ENCODE measurements at places on chromosomes 13 and 19.

DNA sequence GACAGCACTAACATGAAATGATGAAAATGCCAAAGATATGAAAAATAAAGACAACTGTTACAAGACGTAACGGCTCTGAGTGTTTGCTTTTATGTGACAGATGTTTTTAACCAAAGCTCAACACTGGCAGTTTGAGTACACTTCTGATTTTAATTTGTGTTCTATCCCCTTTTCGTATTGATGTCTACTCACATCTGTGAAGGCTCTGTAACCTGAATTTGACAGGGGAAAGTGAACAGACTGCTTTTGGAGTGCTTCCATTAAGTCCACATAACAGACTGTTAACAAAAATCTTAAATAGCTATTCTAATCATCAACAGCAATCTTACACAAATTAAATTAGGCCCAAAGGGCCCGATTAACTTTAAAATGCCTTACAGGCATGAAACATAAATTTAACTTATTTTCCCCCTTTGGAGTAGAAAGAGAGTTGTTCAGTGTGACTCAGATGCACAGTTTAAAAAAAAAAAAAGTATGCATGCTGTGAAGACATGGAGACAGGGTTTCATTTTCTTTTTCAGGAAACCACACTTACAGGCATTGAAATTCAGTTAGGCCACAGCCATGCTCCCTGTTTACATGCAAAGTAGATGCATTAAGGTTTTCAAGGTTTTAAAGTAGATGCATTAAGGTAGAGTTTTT lies 16.3 kb upstream of the RNASEH2B start:
- no peak for DNase-seq

GRCh38 chr19:51367255-51367564 lies 1.0 kb upstream of the ETFB start:
- no peak for DNase-seq

DNA sequence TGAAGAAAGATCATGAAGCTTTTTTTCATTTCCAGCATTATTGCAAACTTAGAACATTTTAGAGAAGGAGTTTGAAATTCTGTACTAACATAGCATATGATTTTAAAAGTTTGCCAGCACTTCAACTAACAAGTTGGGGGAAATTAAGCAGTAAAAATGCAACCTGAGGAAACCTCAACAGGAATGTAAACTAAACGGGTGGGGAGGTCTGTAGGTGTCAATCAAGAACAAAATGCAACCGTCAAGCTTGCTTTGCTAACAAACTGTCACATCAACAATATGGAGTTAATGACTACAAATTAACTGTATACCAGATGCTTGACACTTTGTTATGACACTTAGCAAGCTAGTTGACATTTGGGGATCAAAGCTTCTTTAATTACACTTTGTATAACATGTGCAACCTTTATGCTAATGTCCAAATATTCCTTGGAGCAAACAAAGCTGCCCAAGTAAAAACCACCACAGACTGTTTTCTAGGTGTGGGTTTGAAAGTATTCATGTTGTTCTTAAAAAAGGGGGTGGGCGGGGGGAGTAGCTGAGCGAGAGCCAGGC lies 52.1 kb downstream of the DACH1 start:
- DNase-seq, result no peak

- no peak for DNase-seq
Observed at GRCh38 chr13:99078017-99078771, 100.3 kb upstream of the DOCK9 start.

DNA sequence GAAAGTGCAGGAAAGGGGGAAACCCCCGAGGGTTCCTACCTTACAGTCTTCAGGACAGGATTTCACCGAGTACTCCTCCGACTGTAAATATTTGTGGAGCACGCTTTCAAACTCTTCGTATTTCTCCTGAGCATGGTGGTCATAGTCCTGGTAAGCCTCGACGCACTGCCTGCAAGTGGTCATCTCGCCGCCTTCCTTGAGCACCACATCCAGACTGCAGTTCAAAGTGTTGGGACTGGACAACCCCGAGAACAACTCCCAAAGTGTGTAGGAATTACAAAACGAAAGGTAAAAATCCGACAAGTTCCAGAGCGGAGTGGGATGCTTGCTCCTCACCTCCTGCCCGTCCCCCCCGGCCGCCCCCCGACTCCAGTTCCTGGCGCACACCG lies 349.7 kb downstream of the LIG4 start:
- no peak for DNase-seq

DNA sequence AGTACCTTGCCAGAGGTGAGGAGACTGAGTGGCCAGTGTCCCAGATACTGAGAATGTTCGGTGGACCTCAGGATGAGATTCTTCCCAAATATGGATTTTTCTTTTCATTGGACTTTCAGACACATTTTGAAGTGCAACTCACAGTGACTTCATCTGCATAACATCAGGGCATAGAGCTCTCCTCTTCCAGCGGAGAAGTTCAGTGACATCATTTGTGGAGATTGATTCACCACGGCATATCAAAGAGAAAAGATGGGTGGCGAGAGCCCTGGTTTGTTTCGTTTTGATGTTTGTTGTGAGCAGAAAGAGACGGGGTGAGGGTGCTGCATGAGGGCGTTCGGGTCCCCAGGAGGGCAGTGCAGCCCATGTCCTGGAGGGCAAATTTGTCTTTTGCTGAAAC lies 120.1 kb upstream of the GPR12 start:
- DNase-seq, result no peak

GRCh38 chr13:100389617-100390016 lies 199.0 kb downstream of the GGACT start:
- DNase-seq, result no peak

- no peak for DNase-seq
Observed at GRCh38 chr19:3047496-3048189, 14.7 kb downstream of the TLE5 start.

- DNase-seq, result no peak
Observed at GRCh38 chr19:48169578-48169938, 586 bp downstream of the LIG1 start.

- no peak for DNase-seq
Observed at GRCh38 chr13:111021270-111021669, 93.8 kb upstream of the ARHGEF7 start.

GRCh38 chr19:1811472-1811894 lies 593 bp downstream of the ATP8B3 start:
- DNase-seq, result no peak

DNA sequence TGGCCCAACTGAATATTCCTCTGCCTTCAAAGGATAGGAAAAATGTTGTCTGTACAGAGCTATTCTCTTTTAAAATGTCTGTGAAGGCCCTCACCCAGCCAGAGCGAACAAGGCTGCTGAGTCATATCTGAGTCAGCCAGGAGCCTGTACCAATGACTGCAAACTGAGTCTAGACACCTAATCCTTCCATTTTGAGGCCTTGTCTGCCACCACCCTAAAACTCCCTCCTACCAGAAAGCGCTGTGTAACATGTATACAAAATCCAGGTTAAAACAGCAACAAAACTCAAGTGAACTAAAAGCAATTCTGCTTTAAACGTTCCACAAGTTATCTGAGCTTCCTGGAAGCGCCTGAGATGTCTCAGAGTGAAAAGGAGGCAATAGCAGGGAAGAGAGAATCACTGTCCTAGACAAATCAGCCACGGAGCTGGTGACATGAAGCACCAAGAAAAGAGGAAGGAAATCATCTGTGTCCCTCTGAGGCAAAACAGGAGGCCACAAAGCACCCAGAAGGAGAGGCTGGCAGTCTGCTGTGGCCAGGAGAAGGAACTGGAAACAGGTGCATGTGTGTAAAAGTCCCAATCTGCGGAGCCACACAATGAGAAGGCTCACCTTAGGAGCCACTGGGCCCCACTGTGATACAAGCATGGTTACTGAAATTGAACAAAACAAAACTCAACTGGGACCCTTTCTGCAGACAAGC lies 10.2 kb downstream of the DHRS12 start:
- no peak for DNase-seq

- no peak for DNase-seq
Observed at GRCh38 chr19:31666126-31666525, 316.9 kb upstream of the TSHZ3 start.

DNA sequence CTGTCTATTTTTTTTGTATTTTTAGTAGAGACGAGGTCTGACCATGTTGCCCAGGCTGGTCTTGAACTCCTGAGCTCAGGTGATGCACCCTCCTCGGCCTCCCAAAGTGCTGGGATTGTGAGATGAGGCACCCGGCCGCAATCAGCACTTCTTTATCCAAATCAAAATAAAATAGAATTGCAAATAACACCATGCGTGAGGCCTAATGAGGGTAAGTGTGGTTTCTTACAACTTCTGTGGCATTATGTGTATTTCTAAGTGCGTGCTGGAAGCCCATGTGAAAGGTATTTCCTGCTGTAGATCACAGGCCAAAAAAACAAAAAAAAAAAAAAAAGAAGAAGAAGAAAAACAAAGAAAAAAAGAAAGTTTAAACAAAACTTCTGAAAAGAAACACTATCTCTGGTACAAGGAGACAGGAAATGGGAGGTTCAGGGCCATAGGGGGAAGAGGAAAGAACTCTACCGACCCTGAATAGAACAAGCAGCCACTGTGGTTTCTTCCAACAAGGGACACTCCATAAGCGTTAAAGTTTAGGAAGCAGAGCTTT lies 3.0 kb upstream of the GRAMD1A start:
- no peak for DNase-seq

GRCh38 chr13:70959035-70959775 lies 851.0 kb upstream of the KLHL1 start:
- no peak for DNase-seq

DNA sequence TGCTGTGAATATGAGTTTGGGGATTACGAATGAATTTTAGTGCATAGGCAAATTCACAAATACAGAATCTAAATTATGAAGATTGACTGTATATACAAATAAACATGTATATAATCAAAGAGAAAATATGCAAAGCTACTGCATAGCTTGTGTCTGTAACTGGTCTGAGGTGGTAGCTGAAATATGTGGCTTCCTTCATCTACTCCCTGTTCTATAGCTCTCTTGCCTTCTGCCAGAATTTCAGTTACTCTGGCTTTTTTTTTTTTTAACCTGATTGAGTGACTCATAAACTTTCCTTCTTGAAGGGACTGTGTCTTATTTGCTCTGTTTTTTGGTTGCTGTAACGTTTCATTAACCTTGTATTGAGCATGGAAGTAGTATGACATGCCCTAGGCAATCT lies 26.6 kb downstream of the DNAJC3 start:
- DNase-seq, result no peak

GRCh38 chr13:113164492-113164891 lies 6.0 kb downstream of the PROZ start:
- DNase-seq, result no peak

DNA sequence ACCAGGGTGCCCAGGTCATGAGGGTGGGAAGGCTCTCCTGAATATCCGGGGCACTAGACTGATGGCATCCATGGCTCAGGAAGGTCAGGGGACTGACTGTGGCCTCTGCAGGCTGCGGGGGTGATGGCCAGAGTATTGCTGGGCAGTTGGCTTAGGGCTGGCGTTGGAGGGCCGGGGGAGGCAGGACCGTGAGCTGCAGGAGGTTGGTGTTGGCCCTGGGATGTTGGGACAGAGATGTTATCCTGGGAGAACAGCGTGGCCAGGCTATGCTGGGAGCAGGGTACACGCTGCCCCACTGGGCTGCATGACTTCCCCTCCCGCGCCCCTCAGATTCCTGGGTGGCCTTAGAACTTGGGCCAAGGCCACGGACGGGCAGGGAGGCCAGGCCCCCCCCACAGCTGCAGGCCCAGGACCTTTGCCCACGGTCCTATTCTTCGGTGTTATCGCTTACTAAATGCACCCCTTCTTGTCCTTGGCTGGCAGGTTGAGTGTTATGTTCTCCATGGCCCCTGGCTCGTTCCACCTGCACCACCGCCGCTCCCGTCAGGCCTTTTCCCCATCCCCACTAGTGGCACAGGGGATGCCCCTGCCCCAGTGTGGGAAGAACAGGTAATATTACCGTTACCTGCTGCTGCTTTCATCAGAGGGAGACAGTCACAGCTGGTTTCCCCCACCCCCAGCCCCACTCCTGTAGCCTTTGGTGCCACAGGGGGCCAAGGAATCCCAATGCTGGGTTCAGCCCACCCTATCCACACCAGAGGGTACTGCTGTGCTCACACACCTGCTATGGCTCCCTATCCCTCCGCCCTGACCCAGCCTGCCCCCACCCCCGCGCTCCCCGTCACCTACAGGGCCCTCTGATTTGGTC lies 3.2 kb upstream of the ISYNA1 start:
- DNase-seq, result no peak

DNA sequence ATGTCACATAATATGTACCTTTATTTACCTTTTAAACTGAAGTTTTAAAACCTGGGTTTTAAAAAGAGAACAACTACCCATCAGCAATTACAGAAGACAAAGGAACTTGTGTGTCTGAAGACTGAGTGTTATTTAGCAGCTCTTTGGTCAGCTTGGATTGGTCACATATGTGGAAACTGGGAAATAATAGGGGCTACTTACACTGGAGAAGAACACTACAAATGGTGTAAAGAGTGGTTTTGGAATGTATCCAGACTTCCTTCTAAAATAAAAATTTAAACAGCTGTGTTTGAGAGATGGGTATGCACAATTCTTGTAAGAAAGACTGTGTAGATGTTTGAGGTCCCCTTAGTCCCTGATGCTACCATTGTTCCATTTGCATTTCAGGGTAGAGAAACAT lies 13.3 kb downstream of the TNFRSF19 start:
- no peak for DNase-seq

DNA sequence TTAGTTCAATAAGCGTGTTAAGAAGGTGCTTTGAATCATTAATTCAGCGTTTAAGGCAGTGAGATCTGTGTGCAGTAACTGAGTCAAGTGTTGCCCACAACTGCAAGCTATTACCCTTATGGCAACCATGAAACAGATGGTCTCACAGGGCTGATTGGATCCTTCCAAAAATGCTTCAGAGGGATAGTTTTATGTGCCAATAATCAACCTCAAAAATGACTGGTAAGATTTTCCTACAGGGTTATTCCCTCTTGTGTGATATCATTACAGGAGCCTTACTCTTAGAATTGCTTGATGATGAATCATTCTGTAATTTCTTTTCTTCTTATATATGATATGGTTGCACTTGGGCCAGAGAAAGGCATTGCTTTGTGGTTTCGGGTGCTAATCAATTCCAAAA lies 1299.2 kb upstream of the ATXN8OS start:
- DNase-seq, result no peak

- DNase-seq, result no peak
Observed at GRCh38 chr13:44135566-44135965, 238.1 kb upstream of the SERP2 start.

DNA sequence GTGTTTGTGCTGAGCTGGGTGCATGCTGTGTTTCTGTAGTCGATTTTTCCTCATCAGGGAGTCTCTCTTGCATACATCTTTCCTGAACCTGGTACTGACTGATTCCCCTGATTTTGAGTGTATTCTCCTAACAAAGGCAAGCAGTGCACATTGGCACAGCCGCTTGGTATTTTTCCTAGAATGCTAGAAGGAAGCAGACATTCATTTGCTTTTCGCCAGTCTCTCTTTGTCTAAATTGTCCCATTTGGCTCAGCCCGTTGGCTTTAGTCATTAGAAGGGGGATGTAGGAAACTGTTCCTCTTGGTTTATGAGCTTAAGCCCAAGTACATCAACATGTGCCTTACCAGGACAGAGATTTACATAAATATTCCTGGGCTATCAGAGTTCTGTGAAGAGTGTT lies 266.1 kb upstream of the TMTC4 start:
- DNase-seq, result no peak

GRCh38 chr13:61954092-61954491 lies 538.4 kb upstream of the PCDH20 start:
- DNase-seq, result no peak

GRCh38 chr13:66362485-66362884 lies 867.7 kb downstream of the PCDH9 start:
- DNase-seq, result no peak
